ENCODE measurements at places on chromosomes 11 and 22.

- DNase-seq = no peak
These were observed 60.0 kb downstream of the COMMD9 start for GRCh38 chr11:36229091-36229705.

- DNase-seq = no peak
These were observed 28.6 kb downstream of the PTPRJ start for GRCh38 chr11:48008951-48009270.

- no peak for DNase-seq
These were observed 95.1 kb downstream of the BLID start for GRCh38 chr11:122020902-122021301.

DNA sequence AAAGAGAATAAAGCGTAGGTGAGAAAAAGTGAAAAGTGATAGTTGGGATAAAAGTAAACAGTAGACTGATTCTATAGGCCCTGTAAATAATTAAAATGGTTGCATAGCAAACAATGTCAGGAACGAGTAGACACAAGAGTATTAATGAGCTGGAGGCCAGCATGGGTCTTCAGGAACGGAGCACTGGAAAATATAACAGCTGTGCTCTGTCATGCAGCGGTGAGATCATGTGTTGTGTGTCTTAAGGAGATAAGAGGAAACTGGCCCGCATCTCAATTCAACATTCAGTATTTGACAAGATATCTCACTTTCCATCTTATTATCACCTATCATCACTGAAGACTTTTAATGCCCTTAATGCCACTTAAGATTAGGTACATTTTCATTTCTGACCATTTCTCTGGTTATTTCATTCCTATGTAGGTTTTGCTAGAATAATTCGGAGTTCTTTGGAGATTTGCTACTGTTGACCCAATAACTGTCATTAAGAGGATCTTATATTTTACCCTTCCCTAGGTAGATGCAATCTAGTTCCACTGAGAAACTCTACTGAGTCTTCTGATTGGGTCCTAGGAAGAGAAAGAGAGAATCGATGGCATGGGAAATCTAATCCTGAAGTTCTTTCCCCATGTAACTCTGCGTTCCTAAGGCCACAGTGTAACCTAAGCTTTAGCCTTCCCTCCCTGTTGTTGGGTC lies 35.5 kb upstream of the VWA5A start:
- DNase-seq = no peak

GRCh38 chr22:48258811-48259210 lies 1496.4 kb downstream of the TBC1D22A start:
- DNase-seq = no peak

DNA sequence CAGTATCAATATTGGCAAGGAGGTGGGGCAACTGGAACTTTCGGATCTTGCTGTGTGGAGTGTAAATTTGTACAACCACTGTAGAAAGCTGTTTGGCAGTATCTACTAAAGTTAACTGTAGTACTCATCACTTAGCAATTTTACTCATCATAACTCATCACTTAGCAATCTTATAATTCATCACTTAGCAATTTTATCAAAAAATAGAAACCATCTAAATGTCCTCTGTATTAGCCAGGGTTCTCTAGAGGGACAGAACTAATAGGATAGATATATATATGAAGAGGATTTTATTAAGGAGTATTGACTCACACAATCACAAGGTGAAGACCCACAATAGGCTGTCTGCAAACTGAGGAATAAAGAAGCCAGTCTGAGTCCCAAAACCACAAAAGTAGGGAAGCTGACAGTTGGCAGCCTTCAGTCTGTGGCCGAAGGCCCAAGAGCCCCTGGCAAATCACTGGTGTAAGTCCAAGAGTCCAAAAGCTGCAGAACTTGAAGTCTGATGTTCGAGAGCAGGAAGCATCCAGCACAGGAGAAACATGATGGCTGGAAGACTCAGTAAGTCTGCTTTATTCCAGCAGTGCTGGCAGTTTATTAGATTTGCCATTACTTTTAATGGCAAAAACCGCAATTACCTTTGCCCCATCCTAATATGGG lies 92.9 kb upstream of the USP47 start:
- no peak for DNase-seq

DNA sequence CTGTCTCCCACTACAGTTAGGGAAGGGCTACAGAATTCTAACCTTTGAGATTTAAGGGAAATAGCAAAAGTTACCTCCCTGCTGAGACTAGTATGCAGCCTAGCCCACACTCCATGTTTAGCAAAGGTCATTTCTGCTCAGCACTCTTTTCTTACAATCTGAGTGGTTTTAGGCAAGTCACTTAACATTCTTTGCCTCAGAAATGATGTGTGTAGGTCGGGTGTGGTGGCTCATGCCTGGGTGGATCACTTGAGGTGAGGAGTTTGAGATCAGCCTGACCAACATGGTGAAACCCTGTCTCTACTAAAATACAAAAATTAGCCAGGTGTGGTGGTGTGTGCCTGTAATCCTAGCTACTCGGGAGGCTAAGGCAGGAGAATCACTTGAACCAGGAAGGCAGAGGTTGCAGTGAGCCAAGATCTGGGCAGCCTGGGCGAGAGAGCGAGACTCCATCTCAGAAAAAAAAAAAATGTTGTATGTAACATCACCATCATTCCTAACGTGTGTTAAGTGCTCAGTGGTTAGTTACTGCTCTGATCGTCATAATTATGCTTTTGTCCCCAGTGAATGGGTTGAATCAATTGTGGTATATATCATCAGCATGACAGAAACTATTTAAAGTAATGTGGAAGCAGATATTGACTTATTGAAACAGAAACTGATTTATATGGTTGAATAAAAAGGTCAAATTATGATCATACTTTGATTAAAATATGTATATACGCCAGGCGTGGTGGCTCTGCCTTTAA lies 55.0 kb downstream of the COPB1 start:
- no peak for DNase-seq

DNA sequence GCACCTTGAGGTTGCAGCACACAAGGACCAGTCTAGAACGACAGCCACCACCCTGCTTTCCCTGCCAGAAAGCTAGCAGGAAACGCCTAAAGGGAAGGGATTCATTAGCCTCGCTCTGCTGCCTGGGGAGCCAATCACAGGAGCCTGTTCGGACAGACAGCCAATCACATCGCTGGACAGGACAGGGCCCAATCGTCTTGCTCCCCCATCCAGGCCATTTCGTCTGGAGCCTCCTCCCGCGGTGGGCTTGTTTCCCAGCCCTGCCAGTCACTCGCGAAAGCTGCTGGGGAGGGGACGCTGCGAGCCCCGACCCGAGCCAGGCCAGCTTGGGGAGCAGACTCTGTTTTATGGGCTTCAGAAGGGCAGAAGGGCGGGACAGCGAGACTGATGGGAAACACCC lies 79.8 kb upstream of the NCAM1 start:
- peak; percentile 80 for DNase-seq

GRCh38 chr22:30445438-30446145 lies 20.0 kb downstream of the MTFP1 start:
- DNase-seq = no peak

- DNase-seq = no peak
These were observed 66.3 kb upstream of the PRDM11 start for GRCh38 chr11:45079943-45080719.

DNA sequence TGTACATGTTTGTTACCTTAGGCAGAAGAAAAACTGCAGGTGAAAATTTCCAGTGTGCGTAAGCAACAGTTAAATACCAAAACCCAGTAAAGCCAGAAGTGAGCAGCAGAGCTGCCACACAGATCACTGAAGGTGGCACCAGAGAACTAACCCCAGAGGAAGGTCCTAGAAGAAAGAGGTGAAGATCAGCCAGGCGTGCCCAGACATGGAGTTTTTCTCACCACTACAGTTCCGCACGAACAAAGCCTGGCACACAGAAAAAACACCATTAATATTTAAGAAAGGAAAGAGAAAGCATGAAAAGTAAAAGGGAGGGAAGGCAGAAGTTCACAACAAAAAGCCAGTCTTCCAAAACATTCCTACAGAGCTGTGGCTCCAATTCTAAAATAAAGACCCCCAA lies 60.7 kb downstream of the STK33 start:
- no peak for DNase-seq

DNA sequence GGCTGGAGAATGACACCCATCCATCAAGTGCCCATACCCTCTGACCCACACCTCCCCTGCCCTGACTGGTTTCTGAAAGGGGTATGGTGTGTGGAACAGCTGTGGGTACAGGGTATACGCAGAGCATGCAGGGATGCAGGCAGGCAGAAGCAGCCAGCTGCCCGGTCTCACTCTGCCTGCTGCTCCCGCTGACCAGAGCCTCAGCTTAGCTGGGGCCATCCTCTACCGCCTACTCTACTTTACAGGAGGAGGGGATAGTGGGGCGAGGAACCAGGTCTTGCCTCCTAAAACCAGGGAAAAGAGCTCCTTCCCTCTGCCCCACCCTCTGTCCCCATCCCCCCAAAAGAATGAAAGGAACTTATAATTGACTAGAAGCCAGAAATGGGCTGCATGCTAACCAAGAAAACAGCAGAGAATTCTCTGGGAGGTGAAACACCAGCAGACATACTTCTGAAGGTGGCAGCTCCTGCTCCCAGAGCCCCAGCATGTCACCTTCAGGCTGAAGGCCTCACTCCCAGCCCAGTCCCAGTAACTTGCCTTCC lies 13.0 kb upstream of the CHRM4 start:
- no peak for DNase-seq

- no peak for DNase-seq
These were observed 192.4 kb upstream of the API5 start for GRCh38 chr11:43119275-43119970.

DNA sequence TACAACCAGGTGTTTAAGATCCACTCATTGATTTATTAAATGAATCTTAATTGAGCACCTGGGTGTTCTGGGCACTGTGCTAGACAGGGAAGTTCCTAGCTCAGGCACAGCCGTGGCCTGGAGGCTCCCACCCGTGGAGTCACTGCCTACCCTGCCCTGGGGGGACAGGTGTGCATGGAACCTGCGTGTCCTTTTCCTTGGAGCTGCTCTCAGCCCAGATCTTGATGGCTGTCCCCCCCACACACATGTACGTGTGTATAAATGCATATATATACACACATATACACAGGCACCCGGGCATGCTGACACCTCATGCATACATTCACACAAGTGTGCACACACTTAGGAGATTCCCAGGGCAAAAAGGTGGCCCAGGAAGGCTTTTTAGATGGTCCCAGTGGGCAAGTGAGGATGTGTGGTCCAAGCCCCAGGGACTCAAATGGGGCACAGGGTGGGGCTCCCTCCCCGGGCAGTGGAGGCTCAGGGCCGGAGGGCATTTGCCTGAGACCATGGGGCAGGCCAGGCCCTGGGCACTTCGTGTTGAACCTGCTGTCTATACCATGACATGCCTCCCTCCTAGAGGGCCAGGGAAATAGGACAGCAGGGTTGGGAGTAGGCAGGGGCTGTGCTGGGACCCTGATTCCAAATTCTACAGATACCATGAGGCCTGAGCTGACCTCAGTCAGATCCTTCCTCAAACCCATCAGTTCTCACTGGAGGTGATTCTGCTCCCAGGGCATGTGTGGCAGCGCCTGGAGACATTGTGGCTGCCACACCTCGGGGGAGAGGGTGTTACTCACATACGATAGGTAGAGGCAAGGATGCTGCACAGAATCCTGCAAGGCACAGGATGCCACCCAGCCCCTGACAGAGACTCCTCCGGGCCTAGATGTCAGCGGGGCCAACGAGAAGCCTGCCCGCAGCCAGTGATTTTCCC lies 77.8 kb downstream of the BCR start:
- no peak for DNase-seq

DNA sequence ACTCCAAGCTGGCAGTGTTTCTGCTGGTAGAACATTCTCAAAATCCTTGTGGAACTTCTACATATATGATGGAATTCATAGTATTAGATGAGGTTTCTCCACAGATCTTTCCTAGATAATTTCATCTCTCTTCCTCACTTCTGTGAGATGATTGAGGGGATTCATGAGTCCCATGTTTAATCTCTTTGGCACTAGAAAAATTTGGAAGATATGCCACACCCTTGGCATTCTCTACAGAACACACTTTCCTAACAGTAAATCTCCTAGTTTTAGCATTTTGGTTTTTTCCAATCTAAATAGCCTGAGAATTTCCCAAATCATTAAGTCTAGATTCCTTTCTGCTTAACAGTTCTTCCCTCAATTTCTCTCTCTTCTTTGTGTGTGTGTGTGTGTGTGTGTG lies 35.3 kb downstream of the MED15 start:
- no peak for DNase-seq

DNA sequence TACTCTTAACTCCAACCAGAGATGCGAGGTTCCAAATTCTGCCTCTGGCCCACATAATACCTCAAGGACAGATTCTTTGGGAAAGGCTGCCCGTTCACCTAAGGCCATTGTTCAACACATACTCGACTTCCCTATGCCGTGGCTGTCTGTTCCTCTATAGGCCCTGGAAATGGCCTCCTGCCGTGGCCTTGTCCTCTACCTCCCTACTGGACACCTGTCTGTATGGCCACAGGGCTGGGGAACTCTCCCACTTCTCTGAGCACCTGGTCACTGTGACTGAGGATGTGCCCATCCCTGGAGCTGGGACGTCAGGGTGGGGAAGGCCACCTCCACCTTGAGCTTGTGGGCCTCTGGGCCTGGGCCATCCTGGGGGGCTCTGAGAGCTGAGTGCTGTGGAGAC lies 340.5 kb upstream of the B3GAT1 start:
- DNase-seq = no peak

DNA sequence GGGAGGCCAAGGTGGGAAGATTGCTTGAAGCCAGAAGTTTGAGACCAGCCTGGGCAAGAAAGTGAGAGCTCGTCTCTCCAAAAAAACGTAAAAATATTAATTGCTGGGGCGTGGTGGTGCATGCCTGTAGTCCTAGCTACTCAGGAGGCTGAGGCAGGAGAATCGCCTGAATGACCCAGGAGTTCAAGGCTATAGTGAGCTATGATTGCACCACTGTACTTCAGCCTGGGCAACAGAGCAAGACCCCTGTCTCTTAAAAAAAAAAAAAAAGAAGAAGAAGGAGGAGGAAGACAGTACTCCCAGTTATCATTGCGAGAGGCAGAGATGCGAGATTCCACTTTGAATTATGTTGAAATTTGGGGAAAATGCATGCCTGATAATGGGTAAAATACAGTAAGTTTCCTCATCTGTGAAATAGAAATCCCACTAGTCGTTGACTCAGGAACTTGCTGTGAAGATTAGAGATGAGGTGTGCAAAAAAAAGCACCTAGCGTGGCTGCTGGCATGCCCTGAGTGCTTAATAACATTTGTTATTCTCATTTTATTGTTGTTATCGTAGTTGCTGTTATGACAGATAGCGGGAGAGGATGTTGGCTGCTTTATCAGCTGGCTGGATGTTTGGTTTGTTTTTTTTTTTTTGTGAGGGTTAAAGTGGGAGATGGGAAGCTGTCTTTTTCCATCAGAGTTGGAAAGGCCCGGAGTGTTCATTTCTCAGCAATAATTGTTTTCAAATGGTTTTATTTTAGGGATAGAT lies 33.4 kb downstream of the BCR start:
- DNase-seq = no peak

GRCh38 chr11:76831686-76832310 lies 28.9 kb upstream of the ACER3 start:
- DNase-seq = no peak

Measured in left cardiac atrium (tissue), 4 donors.